ENCODE measurements at places on chromosomes 4 and X. TPM values are rescaled to one million over a fixed set of nuclear protein-coding genes. Genes with fewer than 3 reads are reported as not detected.

DNA sequence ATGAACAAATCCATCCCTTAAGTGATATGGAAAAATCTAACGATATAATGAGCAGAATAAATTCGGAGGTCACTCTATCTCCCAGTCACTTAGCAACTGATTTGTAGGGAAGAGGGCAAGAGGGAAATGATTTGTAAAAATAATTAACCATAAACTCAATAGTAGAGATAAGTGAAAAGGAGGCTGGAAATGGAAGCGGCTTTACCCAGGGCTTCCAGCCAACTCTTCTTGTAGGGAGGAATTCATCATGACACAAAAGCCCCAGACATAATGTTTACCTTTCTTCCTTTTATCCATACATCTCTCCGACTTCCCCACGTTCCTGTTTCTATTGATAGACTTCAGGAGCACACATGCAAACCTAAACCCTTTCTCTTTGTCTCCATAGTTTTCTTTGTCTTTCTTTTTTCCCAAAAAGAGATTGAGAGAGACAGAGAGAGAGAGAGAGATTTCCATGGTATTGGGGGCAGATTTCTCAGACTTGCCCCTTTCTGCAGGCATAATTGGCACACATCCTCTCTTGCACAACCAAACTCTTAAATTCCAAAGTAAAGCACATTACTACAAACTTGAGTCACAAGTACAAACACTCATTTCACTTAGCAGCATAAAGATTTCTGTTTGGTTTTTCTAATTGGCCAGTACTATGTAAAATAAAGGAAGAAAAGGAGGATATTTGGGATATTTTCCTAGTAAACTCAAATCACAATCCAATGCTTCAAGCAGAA, 140.9 kb downstream of the MAPK10 start:
- no peak for DNase-seq

DNA sequence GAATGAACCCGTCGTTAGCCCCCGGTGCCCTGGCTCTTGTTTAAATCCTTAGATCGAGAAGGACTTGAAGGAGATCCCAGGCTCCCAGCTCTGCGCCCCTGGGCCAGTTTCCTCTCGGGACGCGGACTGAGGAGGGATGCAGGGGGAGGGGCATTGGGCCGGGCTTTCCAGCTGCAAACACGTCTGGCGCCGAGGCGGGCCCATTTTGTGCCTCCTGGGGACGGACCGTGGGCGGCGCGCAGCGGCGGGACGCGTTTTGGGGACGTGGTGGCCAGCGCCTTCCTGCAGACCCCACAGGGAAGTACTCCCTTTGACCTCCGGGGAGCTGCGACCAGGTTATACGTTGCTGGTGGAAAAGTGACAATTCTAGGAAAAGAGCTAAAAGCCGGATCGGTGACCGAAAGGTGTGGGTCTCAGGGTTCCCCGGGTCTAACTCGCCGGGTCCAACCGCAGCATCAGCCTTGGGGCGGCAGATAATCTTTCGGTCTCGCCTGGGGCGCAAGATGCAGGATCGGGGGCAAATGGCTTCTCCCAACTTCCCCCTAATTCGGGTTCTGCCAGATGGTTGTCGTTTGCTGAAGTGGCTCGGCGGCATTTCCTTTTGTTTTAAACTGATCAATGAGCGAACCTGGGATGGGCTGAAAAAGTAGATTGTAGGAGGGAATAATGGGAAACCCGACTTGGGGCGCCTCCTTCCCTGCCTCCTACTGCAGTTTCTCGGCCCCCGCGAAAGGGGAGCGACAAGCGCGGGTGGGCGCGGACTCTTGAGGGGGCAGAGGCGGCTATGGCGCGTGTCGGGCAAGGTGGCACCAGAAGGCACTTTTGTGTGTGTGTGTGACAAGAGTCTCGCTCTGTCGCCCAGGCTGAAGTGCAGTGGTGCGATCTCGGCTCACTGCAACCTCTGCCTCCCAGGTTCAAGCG, 2.9 kb downstream of the PDGFRA start:
- no peak for DNase-seq

GRCh38 chrX:28010875-28011274, 29.6 kb upstream of the DCAF8L1 start:
- no peak for DNase-seq

GRCh38 chr4:182922501-182923284, 5.5 kb upstream of the DCTD start:
- DNase-seq = no peak

DNA sequence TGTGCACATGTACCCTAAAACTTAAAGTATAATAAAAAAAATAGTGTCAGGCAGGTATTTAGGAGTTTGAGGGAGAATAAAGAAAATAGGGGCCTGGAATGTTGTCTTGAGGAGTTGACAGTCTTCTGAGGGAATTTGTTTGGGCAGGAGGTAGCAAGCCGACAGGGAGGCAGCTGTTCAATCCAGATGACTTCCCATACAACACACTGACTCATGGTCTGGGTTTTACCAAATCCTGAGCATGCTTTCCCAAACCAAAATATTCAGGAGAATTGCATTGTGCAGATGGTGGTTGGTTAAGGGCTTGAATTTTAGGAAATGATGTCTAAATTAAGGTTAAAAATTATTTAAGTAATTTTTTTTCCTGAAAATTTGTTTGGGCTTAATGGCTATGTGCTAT, 430.0 kb downstream of the INPP4B start:
- no peak for DNase-seq

GRCh38 chrX:53990171-53990570, 54.1 kb downstream of the PHF8 start:
- no peak for DNase-seq

- DNase-seq = no peak
Measured at GRCh38 chr4:33494150-33494549, 2750.2 kb downstream of the ARAP2 start.

- DNase-seq = no peak
Measured at GRCh38 chrX:24859211-24859841, 156.4 kb downstream of the ARX start.

DNA sequence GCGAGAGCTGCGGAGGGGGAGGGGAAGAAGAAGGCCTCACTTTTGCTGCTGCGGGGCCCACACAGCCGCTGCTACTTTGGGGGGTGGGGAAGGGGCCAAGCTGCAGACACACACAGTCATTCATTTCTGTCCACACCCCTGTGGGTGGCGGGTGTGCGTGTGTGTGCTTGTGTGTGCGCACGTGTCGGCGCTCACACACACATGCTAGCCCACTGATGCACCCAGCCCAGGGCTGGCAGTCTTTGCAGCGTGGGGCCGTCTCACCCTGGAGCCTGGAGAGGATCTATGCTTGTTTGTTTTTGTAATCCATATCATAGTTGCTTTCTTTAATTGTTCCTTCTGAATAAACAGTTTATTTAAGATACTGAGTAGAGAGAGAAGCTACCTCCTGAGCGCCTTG, 4.0 kb downstream of the DUSP9 start:
- no peak for DNase-seq

- DNase-seq = no peak
Measured at GRCh38 chr4:80361329-80361900, 25.9 kb downstream of the CFAP299 start.

DNA sequence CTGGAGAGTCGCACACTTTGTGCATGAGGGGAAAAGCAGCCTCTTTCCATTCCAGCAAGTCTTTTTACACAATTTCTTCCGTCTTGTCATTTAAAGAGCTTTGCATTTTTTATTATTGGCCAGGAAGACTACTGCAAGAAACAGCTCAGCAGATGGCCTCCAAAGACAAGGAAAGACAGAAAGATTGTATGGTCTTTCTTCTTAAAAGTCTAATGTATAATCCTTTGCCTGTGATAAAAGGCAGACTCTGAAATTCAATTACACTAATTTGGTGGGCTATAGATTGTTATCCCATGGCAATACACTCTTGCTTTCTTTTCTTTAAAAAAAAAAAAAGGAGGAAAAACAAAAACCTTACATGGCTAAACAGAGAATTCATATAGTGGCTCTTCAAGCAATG, 5.9 kb downstream of the CAPN6 start:
- no peak for DNase-seq

GRCh38 chrX:139120760-139121159, 409.2 kb upstream of the FGF13 start:
- no peak for DNase-seq

DNA sequence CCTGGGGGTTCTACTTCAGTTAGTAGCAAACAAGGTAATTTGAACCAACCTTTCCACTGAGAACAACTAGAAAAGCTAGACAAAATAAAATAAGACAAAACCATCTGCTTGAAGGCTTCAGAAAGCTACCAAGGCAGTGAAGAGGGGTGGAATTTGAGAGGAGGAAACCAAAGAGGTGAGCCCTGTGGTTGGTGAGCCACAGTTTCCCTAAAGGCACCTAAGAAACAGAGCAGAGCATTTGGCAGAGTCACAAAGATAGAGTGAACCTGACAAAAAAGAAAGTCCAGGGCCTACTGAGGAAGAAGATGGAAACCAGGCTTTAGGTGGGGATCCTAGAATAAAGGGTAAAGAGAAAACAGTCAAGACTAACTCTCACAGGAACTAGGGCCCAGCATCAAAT, 44.3 kb downstream of the CHST7 start:
- no peak for DNase-seq

DNA sequence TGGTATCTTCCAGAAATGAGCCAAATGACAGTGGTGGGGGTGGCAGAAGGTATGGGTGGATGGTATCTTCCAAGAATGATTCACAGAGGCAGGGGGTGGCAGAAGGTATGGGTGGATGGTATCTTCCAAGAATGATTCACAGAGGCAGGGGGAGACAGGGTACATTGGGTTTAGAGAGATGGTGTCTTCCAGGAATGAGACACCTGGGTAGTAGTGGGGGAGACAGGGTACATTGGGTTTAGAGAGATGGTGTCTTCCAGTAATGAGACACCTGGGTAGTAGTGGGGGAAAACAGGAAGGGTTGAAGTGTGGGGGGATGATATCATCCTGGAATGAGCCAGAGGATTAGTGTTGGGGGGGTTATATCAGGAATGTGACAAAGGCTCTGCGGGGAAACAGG, 62.0 kb downstream of the MAOA start:
- DNase-seq = no peak

- no peak for DNase-seq
Measured at GRCh38 chr4:150160473-150160872, 82.2 kb downstream of the DCLK2 start.

Gene TLR10
- not detected for total RNA-seq

Gene DCLK2
- not detected for total RNA-seq

Gene PAGE2
- total RNA-seq = not detected

Gene USP17L30
- total RNA-seq = not detected

Gene GNRHR
- total RNA-seq = not detected

Gene NAP1L3
- total RNA-seq = 7.6 TPM

Gene SLC9B2
- 21.1 TPM for total RNA-seq

Gene IL1RAPL1
- not detected for total RNA-seq

Gene SHOX
- total RNA-seq = not detected

All from CD4-positive, alpha-beta T cell (primary cell).